ENCODE measurements at places on chromosomes 3 and 15.

GRCh38 chr15:90603893-90604292 lies 74.2 kb downstream of the CRTC3 start:
- DNase-seq = peak; percentile 25

- DNase-seq = no peak
Observed at GRCh38 chr3:38015485-38015884, 14.0 kb downstream of the PLCD1 start.

DNA sequence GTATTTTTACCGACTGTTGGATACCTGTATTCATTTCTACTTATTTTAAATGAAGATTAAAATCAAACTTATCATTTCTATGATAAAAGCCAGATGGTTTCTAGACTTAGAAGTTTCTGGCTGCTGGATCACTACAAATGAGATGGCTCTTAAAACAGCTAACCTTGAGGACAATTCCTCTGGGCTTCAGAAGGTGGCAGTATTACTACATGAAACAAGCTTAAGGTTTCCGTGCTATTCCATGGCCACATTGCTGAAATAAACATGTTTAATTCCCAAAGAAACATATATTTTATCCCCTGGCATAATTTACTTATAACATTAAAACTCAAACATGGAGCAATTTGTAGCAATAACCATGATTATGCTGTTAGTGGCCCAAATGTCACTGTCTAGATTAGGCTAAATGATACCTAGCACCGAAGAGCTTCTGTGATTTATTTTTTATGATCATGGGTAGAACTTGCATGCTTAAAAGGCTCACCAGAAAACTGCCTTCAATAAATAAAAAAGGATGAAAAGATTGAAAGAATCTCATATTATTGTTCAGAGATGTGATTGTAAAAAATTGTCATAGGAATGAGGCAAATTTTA lies 204.0 kb upstream of the NANOGP8 start:
- DNase-seq = no peak

DNA sequence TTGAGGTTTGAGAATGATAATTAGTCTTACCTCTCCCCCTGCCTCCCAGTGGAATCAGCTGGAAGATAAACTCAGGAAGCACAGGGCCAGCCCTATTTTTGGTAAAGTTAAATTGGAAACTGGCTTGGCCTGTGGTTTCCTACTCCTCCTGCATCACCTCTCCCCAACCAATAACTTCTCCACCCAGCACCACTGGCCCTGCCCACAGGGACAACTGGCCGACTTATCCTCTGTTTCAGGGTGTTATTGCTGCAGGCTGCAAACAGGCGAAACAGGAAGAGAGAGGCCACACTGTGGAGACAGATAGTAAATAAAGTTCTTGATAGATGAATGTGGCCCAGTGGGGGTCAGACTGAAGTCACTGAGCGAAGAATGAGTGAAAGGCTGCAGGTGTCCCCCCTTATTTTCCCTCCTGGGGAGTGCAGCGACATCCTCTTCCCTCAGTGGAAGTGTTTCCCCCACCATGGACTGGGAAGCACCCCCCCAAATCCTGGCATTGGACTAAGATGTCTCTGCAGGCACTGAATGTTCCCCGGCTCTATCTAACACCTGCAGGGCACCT lies 47.1 kb downstream of the PDIA5 start:
- no peak for DNase-seq

GRCh38 chr15:100094127-100094510 lies 247.7 kb downstream of the ADAMTS17 start:
- DNase-seq = no peak

DNA sequence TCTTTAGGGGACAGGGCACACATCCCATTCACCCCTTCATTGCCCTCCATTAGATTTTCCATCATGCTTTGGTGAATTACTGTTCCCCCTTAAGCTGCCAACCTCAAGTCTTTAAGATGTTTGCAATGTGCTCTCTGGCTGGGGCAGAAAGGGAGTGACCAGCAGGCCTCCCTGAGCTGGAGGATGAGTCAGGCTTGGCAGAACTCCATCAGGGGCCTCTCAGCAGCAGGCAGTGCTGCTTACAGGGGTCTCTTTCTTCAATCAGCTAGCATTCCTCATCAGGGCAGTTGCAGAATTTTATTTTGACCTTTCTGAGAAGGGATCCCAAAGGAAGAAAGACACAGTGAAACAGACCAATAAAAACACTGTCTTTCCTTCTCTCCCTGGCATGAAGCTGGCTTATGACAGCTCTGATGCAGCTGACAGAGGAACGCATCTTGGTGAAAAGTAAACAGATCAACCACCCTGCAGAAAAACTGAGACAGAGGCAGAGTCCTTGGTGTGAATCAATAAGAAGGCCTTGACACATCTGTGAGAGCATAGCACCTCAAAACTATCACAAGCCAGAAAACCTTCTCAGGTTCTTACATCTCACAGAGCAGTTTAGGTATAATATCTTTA lies 88.7 kb upstream of the MRPL3 start:
- DNase-seq = no peak

- DNase-seq = no peak
Observed at GRCh38 chr3:61411009-61411662, 150.2 kb upstream of the PTPRG start.

GRCh38 chr3:3516996-3517395 lies 282.2 kb upstream of the LRRN1 start:
- no peak for DNase-seq

GRCh38 chr15:94234300-94234699 lies 2.9 kb downstream of the MCTP2 start:
- DNase-seq = peak; percentile 73

DNA sequence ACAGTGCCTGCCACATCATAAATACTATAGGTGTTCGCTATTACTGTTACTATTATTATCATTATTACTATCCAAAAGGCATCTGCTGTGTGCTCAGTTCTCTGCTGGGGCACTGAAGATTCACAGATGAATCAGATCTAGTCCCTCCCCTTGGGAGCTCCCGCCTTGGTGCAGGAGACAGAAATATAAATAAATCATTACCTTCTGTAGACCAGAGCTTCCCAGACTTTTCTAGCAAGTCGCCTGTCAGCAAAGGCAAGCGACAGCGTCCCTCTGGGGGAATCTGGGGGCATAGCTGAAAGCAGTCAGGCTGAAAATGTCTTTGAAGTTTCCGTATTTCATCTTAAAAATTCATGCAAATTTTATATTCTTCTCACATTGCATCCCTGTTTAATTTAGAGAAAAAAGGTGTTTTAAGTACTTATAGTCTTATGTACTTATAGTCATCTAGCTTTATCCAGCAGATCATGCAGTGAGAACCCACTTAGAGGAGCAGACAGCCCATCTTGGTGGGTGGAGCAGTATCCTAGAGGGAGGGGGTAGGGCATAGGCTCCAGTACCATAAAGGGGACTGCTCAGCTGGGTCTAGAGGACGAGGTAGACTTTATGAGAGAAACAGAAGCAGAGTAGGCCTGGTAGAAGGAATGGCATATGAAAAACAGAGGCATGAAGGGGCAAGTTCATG lies 10.4 kb upstream of the BRPF1 start:
- no peak for DNase-seq

- no peak for DNase-seq
Observed at GRCh38 chr3:123790254-123791072, 93.7 kb downstream of the MYLK start.

- no peak for DNase-seq
Observed at GRCh38 chr3:143693506-143693905, 154.8 kb downstream of the SLC9A9 start.

DNA sequence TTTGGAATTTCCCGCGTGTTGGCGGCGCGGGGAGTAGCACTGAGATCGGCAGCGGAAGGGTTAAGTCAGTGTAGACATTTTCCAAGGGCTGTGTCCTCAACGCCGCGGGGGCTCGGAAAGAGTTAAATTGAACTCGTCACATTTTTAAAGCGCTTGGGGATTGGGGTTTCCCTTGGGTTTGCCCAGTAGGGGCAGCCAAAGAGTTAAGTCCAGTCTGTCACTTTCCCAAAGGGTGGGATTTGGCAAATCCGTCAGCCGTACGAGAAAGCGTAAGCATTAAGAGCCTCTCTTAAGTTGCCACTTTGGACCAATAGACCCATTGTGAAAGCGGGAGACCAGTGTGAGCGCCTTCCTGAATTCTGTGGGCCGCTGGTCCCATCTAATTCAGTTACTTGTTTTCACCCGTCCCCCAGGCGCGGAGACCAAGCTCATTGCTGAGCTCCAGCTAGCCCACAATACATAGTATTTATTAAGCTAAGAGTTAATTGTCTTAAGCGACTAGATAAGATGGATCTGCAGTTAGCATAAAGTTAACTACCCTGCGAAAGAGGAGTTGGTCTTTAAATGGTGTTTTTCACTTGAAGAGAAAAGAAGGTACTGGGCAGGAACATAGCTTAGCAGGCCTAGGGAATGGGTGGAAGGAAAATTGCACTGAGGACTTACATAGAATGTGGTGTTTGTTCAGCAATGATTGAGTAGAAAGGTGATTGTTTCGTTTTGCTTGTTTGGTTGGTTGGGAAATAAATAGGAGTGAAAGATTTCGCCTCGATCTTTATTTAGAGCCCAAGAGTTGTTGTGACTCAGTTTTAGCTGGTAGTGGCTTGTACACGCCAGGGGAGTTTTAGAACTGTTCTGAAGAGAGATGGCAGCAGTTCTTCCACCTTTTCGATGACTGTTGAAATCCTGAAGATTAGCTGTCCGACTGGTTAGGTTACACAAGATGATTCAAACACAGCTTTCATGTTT lies 932 bp downstream of the ARL8B start:
- DNase-seq = peak; percentile 54

DNA sequence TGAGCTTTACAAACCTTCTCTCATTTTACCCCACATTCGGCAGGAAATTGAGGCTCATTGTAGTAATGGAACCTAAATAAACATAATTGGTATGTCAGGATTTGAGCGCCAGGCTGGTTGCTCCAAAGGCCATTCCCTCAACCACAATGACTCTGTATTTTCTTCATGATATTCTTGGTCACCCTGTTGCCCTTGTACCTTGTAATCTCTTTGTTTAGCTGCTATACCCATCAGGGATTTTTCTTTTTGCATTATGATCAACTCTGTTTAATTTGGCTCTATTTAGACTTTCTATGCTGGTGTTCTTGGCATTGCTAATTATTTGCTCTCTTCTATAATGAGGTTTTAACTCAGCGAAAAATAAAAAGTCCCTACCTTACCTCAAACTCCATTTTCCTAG lies 29.8 kb downstream of the DUOX2 start:
- no peak for DNase-seq

GRCh38 chr3:193744048-193744821 lies 151.2 kb downstream of the OPA1 start:
- DNase-seq = no peak

GRCh38 chr3:160774172-160774571 lies 18.1 kb downstream of the PPM1L start:
- DNase-seq = no peak

DNA sequence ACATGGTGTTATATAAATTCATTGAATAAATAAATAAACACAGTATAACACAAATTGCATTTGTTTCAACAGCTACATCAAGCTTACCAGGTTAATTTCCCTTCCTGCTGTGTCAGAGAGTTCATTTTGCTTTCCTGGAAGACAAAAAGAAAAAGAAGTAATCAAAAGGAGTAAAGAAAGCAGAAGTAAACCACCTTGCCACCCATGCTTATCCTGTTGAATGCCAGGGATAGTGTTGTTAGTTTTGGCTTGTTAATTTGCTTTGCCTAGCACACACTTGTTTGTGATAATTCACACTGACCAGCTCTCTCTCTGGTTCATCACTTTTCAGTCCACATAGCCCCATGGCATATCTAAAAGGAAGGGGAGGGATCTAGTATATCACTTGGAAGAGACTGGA lies 29.6 kb downstream of the BTLA start:
- no peak for DNase-seq

- DNase-seq = peak; percentile 37
Observed at GRCh38 chr3:39260957-39261356, 18.9 kb downstream of the CX3CR1 start.

DNA sequence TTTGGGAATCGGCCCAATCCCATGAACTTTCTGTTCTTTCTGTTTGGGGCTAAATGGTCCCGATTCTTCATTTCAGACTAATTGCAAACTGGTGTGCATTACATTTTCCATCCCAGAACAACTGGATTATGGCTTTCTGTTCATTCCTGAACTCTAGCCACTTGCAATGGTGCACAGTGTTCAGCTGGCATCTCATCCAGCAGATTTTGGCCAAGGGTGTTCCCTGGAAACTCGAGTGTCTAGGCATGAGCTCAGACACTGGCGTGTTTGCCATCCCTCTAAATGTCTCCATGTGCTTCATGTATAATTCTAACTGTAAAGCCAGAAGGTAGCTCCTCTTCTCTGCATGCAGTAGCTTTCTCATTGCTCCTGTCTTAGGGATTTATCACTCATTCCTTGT lies 97.1 kb upstream of the MYZAP start:
- DNase-seq = no peak

DNA sequence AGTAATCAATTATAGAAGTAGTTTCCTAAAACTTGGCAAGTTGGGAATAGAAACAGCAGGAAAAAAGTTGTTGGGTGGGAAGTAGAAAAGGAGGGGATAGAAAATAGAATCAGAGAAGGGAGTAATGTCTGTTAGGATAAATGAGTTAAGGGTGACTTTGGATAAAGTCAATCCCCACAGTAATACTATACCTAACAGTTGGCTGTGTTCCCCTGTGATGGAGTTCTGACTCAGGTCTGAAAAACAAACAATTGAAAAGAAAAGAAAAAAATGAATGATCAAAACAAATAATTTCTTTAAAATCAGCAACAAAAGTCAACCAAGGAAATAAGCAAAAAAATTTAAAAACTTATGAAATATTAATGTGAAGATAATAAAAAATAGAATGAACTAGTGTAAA lies 50.3 kb downstream of the EMC4 start:
- no peak for DNase-seq

- DNase-seq = no peak
Observed at GRCh38 chr3:38455639-38456430, 2.1 kb downstream of the ACVR2B start.

GRCh38 chr3:127954640-127955039 lies 39.6 kb downstream of the KBTBD12 start:
- DNase-seq = no peak

DNA sequence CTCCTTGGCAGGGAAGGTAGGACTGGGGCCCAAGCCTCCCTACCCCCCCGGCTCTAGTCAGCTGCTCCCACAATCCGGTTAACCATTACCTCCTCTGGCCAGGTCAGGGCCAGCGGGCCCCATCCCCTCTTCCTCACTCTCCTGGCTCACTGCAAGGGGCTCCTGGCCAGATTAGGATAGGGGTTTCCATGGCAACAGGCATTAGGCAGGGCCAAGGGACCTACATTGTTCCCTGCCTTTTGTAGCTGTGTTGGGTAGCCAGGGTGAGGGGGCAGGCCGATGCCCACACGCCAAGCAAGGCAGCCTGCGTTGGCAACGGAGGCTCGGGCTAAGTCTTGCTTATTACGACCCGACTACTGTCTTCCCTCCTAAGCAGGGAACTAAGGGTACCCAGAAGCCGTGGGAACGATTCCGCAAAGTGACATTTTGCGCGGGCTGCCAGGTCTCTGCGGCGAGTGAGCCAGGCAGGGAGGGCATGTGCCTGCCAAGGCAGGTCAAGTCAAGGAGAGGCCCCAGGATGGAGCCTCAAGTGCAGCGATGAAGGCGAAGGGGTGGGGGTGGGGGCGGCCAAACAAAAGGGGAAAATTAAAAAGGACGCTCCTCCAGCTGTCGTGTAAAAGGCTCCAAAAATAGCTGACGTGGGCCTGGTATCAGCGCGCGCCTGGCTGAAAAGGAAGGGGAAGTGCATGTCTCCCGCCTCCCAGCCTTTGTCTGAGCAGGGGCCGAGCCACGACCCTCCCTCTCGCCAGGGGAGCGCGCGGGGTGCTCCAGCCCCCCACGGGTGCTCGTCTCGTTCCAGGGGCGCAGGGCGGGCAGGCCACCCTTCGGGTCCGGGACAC lies 919 bp downstream of the IDH2 start:
- DNase-seq = no peak

Measured in stimulated activated CD4-positive, alpha-beta T cell treated with anti-CD3 and anti-CD28 coated beads, Interleukin-1b, Interleukin-23, amount 100 ng/mL, for 48 hours (primary cell).